ENCODE measurements at places on chromosomes 6 and 20.

- DNase-seq: no peak
Measured at GRCh38 chr6:122969999-122970533, 26.0 kb upstream of the CLVS2 start.

GRCh38 chr6:53801022-53801421 is 6.2 kb downstream of the LRRC1 start:
- DNase-seq: no peak

DNA sequence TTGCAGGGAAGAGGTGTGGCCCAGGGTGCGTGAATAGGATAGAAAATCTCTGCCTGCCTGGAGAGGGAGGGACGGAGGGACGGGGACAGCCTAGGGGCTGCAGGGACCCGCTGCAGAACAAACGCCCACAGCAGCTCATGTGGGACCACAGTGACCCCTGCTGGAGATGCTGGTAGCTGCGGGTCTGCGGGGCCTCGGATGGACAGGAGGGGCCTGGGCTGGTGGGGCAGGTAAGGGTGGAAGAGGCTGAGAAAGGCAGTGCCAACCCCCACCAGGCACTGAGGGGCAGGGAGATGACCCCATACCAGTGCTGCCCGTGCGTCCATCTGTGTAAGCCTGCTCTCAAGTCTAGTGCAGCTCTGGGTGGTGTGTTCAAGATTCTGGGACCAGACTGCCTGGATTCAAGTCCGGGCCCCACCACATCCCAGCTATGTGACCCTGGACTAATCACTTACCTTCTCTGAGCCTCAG is 39.4 kb downstream of the KIAA1755 start:
- DNase-seq: peak; percentile 51

GRCh38 chr20:49982072-49982345 is 771 bp upstream of the SNAI1 start:
- DNase-seq: no peak

DNA sequence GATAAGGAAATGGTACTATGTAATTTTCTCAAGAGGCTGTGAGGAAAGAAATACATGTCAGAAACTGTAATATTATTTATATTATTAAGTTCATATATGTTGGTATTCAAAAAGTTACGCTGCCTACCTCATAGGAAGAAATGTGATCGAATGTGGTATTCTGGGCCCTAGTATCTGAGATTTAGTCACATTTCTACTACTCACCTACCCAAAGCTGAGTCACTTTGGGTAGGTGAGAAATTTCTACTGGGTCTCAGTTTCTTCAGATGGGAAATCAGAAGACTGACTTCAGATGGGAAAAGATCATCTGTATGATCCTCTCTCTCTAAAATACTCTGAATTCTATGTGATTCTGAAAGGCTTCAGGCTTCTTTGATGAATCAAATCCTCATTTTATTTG is 411.0 kb downstream of the SYNE1 start:
- no peak for DNase-seq

DNA sequence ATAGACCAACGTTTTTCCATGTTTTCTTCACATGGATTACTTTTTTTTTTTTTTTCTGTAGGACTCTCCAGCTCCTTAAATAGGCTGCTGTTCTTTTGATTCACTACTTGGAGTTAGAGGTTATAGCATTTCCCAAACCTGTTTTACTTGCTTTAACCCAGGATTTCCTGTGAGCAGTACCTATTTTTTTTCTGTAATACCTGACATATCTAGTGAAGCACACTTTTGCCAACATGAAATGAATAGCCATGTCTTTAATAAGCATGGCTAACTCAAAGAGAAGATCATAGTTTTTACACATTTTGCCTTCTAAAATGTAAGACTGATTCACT is 137.0 kb downstream of the FOXA2 start:
- no peak for DNase-seq

DNA sequence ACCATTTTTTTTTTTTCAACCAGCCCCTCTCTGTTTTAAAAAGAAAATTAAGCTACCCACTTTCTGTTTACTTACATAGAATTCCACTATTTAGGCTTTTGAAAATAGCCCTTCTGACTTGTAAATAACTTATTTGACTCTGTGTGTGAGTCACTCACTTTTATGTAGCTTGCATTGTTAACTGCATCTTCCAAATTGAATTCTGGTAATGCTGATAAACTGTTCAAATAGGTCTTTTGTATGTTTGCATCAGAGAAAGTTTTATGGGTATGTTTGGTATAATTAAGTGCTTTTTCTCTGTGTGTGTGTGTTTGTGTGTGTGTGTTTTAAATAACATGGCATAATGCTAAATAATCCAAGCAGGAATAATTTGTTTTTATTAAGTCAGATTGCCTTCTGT is 360.1 kb downstream of the PLCB1 start:
- no peak for DNase-seq

DNA sequence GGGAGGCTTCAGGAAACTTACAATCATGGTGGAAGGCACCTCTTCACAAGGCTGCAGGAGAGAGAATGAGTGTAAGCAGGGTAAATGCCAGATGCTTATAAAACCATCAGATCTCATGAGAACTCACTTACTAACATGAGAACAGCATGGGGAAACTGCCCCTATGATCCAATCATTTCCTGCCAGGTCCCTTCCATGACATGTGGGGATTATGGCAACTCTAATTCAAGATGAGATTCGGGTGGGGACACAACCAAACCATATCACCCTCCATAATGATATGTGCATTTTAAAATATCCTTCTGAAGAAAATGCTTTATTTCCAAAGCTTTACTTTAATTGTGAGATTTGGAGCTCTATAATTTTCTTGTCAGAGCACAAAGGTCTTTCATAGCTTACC is 154.1 kb upstream of the CENPW start:
- no peak for DNase-seq

DNA sequence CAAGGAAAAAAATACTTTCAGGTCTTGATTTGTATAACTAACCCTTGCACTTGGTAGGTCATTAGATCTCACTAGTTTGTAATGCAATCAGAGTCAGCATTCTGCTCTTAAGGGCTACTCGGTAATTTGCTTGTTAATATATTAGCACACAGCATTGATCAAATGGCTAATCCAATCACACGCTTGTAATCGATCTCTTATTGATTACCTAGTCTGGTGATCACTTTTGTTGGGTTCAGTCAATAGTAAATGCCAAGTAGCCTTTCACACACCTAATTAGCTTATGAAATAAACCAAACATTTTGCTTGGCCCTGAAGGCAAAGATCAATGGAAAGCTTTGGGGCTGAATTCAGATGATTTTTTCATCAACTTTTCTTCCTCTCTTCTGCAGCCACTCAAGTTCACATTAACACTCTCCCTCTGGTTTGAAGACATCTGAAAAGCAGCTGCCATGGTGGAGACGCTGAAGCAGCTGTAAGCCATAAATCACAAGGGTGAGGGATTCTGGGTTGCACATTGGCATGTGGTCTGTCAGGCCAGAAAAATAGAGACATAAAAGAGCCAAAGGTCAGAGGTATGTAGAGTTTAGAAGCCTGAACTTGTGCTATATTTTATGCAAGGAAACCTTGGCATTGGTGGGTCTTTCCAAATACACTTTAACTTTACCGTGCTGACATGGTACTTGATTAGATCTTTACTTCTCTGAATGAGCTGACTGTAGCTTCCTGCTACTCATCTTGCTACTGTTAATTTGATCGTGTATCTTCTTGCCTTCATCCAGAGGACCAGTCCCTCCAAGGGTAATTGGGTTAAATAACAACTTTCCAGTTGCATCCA is 234.4 kb downstream of the SIM1 start:
- DNase-seq: no peak

GRCh38 chr20:18397030-18397429 is 69.8 kb downstream of the DZANK1 start:
- no peak for DNase-seq

GRCh38 chr6:144248003-144248402 is 37.1 kb upstream of the UTRN start:
- DNase-seq: no peak

DNA sequence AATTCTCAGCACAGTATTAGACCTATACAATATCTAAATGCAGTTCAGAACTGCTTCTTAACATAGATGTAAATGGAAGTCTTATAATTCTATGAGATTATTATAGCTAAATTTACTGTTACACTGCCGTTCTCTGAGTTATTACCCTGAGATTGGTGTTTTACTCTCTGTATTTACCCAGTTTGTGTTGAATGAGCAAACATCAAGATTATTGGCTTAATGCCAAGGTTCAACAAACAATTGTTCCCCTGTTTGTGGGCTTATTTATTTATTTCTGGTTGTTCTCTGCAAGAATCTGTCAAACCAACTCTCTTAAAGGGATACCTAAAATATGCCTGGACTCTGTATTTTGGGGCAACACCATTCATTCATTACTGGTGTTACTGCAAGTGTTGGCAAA is 5.2 kb upstream of the STMND1 start:
- DNase-seq: no peak

DNA sequence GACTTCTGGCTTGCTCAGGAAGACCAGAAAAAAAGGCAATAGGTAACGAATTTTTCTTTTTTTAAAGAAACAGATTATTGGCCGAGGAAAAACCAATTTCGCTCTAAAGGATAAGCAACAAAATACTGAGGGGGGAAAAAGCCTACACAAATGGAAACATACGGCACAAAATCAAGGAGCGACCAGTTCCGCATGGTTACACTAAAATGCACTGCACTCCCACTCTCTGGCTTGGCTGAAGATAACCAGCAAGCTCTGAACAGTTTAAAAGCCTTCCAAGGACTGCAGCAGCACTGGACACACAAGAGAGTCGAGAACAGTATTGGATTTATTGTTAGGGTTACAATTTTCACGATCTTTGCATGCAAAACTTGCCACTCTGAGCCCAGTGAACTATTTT is 881 bp upstream of the MAP7 start:
- no peak for DNase-seq

- no peak for DNase-seq
Measured at GRCh38 chr6:123770247-123770949, 33.3 kb upstream of the NKAIN2 start.

DNA sequence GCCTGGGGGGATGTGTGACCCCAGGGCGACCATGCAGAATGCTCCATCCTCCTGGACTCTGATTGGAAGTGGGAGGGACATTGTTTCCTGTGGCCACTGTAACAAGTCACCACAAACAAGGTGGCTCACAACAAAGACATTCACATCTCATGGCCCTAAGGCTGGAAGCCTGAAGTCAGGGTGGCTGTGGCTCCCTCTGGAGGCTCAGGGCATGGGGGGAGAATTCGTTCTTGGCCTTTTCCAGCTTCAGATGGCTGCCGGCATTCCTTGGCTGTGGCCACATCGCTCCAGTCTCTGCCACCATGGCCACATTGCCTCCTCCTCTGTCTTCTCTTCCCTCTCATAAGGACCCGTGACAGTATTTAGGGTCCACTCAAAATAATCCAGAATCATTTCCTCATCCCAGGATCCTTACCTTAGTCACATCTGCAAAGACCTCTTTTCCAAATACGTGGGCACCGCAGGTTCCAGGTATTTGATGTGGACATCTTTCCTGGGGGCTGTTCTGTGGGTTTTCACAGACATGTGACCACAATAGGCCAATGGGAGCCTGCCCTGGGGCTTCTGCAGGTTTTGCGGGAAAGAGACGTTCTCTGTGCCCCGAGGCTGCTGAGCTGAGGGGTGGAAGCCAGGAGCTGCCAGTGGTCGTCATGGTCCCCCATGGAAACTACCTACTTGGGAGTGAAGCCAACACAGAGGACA is 249.3 kb downstream of the PREX1 start:
- no peak for DNase-seq

DNA sequence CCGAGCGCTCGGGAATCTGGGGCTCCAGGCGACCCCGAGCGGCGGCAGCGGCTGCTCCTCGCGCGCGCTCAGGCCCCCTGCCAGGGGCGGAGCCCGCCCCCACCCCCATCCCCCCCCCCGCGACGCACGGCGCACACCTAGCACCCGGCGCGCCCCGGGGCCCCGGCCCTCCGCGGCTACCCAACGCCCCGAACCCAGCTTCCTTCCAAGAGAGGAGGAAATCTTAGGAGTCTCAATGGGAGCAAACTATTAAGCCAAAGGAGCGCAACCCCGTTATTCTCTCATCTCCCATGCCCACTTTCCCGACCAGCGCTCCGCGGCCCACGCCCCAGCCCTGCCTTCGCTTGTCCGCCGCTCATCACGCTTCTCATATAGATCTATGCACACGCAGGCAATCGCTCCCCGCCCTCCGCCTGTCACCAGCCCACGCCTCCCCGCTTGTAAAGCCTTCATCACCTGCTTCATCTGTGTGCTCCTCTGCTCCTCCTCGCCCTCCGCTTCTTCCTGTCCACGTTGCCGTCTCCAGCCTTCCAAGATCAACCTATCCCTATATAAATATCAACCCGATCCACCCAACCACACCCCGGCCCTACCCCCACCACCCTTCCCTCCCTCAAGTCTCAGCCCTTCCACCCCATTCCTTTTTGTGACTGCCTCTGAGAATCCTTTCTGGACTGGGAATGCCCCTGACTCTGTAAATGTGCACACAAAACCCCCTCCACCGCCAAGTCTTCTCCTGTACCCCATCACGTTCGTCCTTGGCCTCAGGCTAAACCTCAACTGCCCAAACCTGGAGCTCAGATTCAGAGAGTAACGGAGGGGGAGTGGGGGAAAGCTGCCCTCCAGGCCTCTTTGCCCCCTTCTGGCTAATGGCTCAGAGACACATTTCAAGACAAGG is at the start of gene DLK2:
Gene DLK2, minus strand, starts transcription at position 18 of the 898 bp plus-strand sequence. CDS start 723 bp downstream, outside the sequence.
- peak; percentile 24 for DNase-seq

DNA sequence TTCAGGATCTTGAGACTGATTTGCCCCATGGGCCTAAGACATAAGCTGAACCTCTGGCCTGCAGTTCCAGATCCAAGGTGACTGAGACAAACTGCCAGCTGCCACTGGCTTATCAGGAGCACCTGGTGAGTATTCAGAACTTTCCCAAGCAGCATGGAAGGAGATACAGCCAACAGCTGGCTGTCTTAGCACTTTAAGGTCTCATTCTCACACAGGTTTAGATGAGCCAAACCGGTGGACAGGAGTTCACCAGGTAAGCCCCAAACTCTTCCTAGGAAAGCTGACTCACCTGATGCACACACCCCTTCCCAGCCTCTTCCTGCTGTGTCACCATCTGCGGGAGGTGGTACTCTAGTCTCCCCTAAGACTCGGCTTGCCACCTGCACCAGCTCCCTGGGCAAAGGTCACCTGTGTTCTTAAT is at the start of gene BANF2:
Gene BANF2, plus strand, starts transcription at position 36 of the 421 bp plus-strand sequence. CDS start 25,060 bp downstream, outside the sequence.
- DNase-seq: no peak

GRCh38 chr6:91412532-91412931 is 825.7 kb upstream of the MAP3K7 start:
- no peak for DNase-seq

GRCh38 chr20:51359401-51359800 is 183.1 kb downstream of the NFATC2 start:
- no peak for DNase-seq

DNA sequence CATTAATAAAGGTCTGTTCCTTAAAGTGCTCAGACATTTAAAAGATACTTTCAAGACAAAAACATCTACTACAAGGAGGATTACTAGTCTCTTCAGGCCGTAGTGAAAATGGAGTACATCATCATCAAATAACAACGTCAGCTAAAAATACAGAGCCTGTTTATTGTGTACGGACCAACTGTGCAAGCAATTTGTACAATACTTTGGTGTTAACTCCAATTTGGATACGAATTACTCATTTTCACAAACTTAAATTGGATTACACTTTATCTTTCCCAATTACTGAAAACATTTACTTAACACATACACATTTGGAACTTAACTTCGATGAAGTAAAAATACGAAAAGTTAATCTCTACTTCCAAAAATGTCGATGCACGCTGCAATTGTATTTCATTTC is 802 bp downstream of the CYP39A1 start:
- no peak for DNase-seq

Measured in stimulated activated naive CD4-positive, alpha-beta T cell (primary cell).